ENCODE measurements at places on chromosomes 4 and X.
A peak's percentile ranks its signal among the peaks of the same experiment; 100 is the strongest.

DNA sequence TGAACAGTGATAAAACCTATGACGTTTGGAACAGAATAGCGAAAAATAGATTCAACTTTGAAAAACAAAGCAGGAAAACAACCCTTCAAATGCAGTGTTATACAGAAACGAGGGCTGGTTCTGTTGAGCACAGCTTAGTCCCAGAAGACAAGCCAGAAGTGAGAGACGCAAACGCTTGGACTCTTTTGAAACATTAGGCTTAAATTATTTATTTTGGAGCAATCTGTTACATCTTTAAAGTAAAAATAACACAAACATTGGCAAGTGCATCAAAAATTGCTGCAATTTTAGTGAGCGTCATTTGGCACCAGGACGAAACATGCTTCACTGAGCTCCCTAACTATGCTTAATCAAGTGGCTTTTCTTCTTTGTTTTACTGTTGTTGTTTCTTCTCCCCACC lies 63.5 kb downstream of the ENPP6 start:
- DNase-seq: no peak

DNA sequence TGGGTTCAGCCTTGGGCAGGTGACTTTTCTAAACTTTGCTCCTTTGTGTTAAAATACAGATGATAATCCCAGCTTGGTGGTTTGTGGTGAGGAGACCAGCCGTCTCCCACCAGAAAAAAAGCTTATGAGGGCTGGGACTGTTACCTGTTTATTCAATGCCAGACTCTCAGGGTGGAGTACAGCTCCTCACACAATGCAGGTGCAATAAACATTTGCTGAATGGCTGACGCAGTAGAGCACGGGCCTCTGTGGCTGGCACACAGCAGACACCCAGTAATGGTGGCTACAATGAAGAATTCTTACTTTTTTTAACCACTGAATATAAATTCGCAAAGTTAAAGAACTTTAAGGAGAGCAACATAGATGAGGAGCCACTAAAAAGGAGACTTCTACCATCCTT lies 30.2 kb downstream of the BEND4 start:
- no peak for DNase-seq

DNA sequence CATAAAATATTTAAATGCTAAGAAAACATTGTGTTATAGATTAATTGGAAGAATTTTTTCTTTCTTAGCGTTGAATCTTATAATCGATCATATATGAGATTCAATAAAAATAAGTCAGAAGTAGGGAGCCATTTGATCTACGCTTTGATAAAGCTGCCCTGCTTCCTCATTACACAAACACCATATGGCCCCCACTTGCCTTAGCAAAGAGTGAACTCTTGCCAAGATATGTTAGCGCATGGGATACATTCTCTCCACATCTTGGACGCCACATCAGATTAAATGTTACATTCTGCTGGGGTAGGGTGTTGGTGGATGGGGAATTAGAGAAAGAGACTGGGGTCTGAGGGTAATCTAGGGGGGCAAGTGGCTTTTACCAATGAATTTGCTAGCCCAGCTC lies 207.7 kb upstream of the MID1 start:
- peak; percentile 42 for DNase-seq

DNA sequence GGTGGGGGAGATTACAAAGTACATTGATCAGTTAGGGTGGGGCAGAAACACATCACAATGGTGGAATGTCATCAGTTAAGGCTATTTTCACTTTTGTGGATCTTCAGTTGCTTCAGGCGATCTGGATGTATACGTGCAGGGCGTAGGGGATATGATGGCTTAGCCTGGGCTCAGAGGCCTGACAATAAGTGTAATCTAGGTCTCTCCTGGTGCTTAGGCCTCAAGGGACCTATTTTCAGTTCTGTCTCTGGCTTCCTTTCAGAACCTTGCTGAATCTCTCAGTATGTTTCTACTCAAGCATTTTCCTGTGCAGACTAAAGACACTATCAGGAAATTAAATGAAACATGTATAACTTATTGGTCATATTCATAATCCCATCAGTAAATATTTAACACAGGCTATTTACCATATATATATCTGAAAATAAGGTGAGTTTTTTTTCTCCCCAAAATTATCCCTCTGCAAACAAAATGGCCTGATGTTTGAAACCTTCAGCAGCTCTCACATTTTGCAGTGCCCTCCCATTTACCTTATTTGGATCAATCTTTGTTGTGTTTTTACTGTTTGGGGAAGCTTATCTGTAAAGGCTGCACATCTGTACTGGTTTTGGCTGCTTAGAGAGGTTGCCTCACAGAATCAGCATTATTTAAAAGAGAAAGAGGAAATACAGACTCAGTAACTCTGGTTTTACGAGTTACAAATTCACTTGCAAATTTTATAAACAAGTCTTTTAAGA lies 2.3 kb upstream of the ZCCHC4 start:
- no peak for DNase-seq

GRCh38 chrX:7062903-7063302 lies 84.6 kb upstream of the STS start:
- DNase-seq: no peak

Data from NCI-H1092 treated with DMSO at 0.1 percent for 48 hours (cell line).